ENCODE measurements at places on chromosomes 13 and 19.

- no peak for DNase-seq
These were observed at the start of gene CGB7 for GRCh38 chr19:49057636-49058234. TSS of gene CGB7 (minus strand) at chr19:49057749. CDS start at chr19:49055375, 2,374 bp downstream.

GRCh38 chr13:91773591-91774227, 375.3 kb downstream of the GPC5 start:
- DNase-seq = no peak

- DNase-seq = peak; percentile 45
These were observed 460.0 kb downstream of the FOXO1 start for GRCh38 chr13:40206241-40207000.

DNA sequence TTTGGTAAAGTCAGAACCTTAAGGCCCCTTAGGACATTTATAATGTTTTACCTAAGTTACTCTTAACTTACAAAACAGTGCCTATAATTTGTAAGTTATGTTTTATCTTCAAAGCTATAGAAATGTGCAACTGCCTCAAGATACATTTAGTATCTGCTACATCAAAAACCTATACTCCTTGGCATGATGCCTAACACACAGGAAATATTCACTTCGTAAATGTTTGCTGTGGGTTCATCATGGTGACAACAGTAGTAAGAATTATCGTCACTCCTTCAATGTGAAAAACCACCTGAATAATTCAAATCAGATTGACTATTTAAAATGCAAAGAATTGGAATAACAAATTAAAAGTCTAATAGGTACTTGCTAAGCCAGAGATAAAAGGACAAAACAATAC, 184.1 kb downstream of the DIAPH3 start:
- DNase-seq = no peak

DNA sequence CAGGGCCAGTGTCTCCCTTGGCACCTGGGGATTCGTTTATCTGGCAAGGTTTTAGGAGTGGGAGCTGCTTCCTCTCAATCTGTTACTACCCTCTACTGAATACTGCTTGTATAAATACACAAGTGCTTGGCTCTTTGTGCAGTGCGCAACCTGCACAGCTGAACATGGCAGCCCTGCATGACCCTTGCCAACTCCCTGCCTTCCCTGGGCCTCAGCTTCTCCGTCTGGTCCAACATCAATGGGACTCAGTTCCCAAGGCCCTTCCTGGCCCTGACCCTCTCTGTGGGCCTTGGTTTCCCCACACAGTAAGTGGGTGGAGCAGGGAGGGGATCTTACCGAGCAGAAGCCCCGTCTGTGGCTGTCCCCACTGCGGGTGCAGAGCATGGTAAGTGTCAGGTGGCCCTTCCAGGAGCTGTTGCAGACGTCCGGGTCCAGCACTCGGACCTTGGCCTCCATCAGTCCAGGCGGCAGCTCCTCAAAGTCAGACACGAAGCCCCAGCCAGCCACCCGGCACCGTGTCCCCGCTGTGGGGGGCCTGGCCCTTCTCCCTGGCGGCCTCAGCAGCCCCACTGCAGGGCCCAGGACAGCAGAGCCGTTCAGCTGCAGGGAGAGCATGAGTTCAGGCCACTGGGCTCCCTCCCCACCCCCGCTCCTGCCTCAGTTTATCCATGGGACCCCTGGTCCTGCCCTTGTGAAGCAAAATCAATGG, 8.5 kb downstream of the PRSS57 start:
- DNase-seq = no peak

- DNase-seq = no peak
These were observed 67.1 kb upstream of the ATP12A start for GRCh38 chr13:24613128-24613527.

DNA sequence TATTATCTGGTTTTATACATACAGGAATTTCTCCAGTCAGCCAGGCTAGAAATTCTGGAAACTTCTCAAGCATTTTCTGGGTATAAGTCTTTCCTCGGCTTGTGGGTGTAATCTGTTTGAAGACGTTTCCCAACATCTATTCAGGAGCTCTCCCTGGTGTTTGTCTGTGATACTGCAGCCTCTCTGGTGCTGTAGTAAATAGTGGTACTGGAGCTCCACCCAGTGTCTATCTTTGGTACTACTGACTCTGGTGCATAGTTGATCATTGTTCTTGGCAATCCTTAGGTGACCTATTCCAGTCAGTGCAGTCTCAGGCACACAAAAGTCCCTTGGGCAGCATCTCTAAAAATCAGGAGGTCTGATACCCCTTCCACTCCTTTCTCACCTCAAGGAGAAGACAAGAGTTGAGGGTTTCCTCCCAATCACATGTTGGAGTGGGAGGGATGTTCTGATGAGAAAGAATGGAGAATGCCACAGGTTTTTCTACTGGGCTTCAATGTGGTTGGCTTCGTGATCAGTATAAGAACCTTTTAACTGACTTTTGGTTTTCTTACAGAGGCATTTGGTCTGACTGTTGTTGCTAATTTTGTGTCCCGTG, 115.5 kb downstream of the CYSLTR2 start:
- DNase-seq = peak; percentile 86

All from NCI-H2171 treated with DMSO at 0.1 percent for 48 hours (cell line).